Stimulated activated naive B cell treated with anti-CD40 and anti-IgM and Interleukin-4, amounts not matched to agents 10 μg/mL and 1 μg/mL and 100 μg/mL, for 72 hours (primary cell): ENCODE measurements at places on chromosomes 2 and 18.

DNA sequence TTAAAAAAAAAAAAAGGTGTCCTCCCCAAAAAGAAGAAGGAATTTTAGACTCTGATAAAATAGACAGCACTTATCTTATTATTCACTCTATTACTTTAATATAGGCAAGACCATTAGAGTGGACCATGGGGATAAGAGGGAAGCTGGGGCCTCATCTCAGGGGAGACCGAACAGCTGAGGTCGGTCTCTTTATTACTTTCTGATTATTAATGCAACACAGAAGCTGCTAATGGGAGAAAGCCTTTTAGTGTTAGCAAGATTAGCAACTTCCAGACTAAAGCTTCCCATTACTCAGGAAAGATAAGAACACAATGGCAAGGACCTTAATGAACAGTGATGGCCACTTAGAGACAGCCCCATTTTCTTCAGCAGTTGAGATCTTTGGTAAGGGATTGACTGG is 135.5 kb downstream of the TMEFF2 start:
- no peaks in the 10 kb centered on the region for H3K36me3 ChIP-seq
- no peaks in the 10 kb centered on the region for H3K4me1 ChIP-seq
- H3K27me3 ChIP-seq: no peaks in the 10 kb centered on the region
- DNase-seq: no peak
- no peak overlapping the region for H3K4me3 ChIP-seq

GRCh38 chr2:241932899-241933178 is 63.3 kb downstream of the RTP5 start:
- H3K27ac ChIP-seq: no peak overlapping the region
- H3K4me1 ChIP-seq: no peaks in the 10 kb centered on the region

DNA sequence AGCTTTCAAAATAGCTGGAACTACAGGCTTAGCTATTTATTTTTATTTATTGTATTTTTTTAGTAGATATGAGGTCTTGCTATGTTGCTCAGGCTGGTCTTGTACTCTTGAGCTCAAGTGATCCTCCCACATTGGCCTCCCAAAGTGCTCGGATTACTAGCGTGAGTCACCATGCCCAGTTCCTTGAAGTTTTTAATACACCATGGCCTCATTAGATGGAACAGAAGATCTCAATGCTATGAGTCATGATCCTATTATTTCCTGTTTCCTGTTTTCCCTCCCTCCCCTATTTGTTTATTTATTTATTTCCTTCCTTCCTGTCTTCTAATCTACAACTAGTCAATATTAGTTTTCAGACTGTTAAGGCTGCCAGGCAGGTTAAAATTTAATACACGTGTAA is 309.0 kb downstream of the CMPK2 start:
- DNase-seq: no peak
- no peaks in the 10 kb centered on the region for H3K36me3 ChIP-seq
- no peak overlapping the region for H3K4me3 ChIP-seq
- H3K4me1 ChIP-seq: no peaks in the 10 kb centered on the region
- H3K27me3 ChIP-seq: peaks cover 6% of the 10 kb centered on the region

- no peaks in the 10 kb centered on the region for H3K36me3 ChIP-seq
- H3K4me3 ChIP-seq: no peak overlapping the region
- H3K27ac ChIP-seq: no peak overlapping the region
- no peak for DNase-seq
Measured at GRCh38 chr2:155689791-155690190, 642.7 kb downstream of the NR4A2 start.

GRCh38 chr18:63433334-63433866 is 11.1 kb upstream of the VPS4B start:
- no peaks in the 10 kb centered on the region for H3K4me1 ChIP-seq
- no peak for DNase-seq
- H3K36me3 ChIP-seq: no peaks in the 10 kb centered on the region
- H3K4me3 ChIP-seq: no peak overlapping the region

DNA sequence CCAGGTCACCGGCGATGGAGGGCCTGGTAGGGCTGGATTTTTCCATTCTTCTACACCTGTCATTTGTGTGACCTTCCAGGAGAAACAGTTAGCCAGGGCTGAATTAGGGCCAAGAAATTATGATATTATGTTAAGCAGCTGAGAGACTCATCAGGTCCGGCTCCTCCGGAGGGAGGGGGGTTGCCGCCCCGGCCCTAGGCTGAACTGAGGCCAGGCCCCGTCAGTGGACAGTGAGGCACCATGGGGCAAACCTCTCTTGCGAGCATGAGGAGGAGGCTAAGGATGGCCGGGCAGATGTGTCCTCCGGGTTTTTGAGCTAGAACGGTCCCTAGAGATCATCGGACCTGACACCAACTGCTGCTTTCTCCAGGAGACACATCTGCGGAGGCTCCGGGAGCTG is 150.1 kb downstream of the SOX11 start:
- no peak overlapping the region for H3K4me3 ChIP-seq
- no peaks in the 10 kb centered on the region for H3K4me1 ChIP-seq
- no peak overlapping the region for H3K27ac ChIP-seq

DNA sequence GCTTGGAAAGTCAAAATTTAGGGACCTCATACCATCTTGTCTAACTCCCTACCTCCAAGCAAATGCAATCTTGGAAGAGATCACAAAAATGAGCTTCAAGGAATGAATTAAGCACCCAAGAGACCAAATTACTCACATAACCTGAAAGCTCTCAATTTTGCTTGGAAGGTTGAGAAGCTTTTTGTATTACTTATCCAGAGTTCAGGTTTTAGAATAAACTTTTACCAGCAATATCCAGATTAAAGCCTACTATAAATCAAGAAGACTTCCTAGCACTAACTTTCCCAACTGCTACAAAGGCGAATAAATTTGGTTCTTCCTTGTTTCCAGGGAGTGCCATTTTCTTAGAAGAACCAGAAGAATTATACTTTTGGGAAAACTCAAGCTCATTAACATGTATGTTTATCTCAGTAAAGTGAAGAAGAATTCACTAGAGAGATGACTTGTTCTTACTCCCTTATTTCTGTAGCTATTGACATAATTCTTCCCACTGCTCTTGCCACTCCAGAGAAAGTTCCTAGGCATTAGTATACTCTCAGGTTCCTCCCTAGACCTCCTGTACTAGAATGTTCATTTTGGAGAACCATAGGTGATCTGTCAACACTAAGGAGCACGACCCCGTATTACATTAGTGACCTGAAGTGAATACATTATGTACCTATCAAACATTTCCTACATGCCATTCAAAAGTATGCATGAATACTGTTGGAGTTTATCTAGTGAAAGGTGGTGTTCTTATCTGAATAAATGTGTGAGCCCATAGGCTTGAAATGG is 18.0 kb upstream of the STPG4 start:
- peaks cover 23% of the 10 kb centered on the region for H3K36me3 ChIP-seq
- H3K4me1 ChIP-seq: peaks cover 31% of the 10 kb centered on the region
- H3K4me3 ChIP-seq: peak overlapping the region; percentile 25

GRCh38 chr2:196589419-196589818 is 50.1 kb upstream of the CCDC150 start:
- DNase-seq: no peak
- H3K36me3 ChIP-seq: no peaks in the 10 kb centered on the region
- peaks cover 70% of the 10 kb centered on the region for H3K27me3 ChIP-seq
- no peak overlapping the region for H3K27ac ChIP-seq

DNA sequence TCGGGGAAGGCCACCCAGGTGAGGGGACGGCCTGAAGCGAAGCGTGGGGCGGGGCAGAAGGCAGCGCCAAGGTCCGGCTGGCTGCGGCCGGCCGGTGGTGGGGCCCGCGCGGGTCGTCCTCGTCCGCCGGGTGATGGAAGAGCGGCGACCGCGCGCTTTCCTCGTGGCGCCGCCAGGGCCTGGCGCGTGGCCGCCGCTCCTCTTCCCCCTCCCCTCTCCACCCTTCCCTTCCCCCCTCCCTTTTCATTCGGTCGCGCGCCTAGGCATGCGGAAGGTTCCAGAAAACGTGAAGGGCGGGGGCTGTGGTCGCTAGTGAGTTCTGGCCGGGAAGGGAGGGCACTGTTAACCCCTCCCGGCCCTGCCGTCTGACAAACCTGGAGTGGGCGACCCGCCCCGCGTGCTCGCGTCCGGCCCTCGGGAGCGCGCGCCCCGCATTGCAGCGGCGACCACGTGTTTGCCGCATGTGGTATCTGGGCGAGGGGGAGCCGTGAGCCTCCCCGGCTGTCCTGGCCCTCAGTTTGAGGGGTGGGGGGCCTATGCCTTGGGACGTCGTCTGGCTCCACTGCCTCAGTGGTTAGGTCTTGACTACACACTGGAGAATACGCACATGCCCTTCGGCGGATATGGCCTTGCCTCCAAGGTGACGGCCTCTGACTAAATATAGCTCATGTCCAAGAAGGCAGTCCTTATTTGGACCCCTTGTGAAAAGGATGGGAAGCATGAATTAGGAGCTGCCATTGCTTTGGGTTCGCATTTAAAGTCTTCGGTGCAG is 579 bp downstream of the MAT2A start:
- peak overlapping the region; percentile 98 for H3K27ac ChIP-seq
- no peaks in the 10 kb centered on the region for H3K27me3 ChIP-seq

DNA sequence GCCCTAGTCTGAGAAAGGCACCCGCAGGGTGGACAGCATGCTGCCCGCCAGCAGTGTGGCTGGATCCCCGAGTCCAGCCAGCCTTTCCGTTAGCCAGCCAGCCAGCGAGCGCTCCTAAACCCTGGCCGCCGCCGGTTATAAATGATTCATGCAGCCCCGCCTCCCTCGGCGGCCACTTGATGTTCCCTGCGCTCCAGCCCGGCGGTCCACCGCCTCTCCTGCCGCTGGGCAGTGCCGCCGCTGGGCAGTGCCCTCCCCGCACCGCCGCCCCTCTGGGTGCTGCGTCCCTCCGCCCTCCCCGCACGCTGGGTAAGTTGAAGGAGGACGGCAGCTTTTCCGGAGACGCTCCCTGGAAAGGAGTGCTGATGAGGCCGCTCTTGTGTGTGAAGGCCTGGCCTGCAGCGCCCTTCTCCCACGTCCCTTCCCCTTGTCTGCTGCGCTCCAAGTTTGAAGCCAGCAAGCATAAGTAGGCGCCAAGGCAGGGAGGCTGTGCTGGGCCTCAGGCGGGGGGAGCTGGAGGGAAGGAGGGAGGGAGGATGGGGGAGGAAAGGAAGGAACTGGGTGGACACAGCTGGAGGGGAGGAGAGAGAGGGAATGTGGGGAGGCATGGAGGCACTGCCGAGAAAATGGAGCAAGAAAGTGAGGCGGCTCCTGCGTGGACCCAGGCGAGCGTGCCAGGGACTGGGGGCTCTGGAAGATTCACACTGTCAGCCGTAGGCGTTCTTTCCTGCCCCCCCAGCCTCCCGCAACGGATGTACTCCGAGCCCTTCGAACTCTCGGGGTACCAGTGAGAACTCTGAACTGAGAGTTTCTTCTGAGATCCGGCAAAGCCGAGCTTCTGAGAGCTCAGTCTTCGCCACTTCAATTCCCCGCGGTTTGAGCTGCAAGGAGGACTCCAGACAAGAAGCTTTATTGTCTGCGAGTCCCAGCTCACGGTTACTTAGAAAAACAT is 131.9 kb downstream of the GLI2 start:
- peaks cover 43% of the 10 kb centered on the region for H3K27me3 ChIP-seq
- H3K4me3 ChIP-seq: no peak overlapping the region
- H3K27ac ChIP-seq: no peak overlapping the region

GRCh38 chr18:51038110-51038509 is 8.1 kb downstream of the SMAD4 start:
- H3K27ac ChIP-seq: peak overlapping the region; percentile 75
- DNase-seq: no peak
- H3K4me3 ChIP-seq: no peak overlapping the region
- H3K4me1 ChIP-seq: peaks cover 83% of the 10 kb centered on the region

DNA sequence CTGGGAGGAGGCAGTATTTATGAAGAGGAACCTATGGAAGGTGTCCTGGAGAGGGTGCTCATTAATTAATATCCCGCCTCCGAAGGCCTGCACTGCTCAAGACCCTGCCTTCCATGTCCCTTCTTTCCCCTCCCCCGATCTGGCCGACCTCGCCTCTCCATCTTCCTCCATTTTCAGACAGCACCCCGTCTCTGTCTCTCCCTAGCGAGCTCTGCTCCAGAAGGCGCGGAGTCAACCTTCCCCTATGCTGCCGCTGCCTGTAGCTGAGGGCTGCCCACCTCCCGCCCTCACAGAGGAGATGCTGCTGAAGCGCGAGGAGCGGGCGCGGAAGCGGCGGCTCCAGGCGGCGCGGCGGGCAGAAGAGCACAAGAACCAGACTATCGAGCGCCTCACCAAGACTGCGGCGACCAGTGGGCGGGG is 1.1 kb upstream of the WBP1 start:
- H3K27ac ChIP-seq: peak overlapping the region; percentile 100
- peaks cover 40% of the 10 kb centered on the region for H3K4me1 ChIP-seq
- peak overlapping the region; percentile 94 for H3K4me3 ChIP-seq
- H3K27me3 ChIP-seq: no peaks in the 10 kb centered on the region
- peaks cover 44% of the 10 kb centered on the region for H3K36me3 ChIP-seq

DNA sequence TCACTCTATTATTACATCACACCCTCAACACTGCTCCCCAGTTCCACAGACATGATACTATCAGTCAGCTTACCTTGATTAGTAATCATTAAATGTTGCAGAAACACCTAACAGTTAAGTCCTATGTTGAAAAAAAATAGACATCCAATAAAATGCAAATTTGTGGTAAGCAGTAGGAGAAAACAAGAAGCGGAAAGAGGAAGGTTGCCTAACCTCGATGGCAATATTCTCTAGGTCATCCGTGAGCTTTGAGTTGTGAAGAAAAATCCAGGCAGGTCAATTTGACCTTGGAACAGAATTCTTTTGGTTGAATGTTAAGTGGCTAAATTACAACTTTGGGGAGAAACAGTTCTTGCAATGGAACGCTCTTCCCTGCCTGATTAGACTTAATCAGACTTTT is 264.4 kb downstream of the AFF3 start:
- H3K27me3 ChIP-seq: no peaks in the 10 kb centered on the region
- H3K36me3 ChIP-seq: peaks cover 29% of the 10 kb centered on the region
- no peak for DNase-seq
- peaks cover 63% of the 10 kb centered on the region for H3K4me1 ChIP-seq

DNA sequence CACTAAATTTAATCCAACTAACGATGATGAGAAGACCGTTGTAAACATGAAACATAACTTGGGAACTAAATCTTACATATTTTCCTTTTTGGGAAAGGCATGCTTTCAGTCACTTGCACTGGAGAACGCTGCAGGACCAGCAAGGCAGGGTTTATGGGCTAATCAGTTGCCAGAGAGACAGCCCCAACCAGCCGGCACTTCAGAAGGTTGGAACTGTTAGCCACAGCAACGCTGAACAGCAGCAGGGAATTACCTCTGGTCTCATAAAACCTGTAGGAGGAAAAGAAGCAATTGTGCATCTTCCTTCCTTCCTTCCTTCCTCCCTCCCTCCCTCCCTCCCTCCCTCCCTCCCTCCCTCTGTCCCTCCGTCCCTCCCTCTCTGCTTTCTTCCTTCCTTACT is 33.9 kb upstream of the SIX2 start:
- H3K27me3 ChIP-seq: peaks cover 23% of the 10 kb centered on the region
- no peaks in the 10 kb centered on the region for H3K36me3 ChIP-seq
- H3K4me3 ChIP-seq: no peak overlapping the region
- H3K27ac ChIP-seq: no peak overlapping the region
- no peak for DNase-seq
- no peaks in the 10 kb centered on the region for H3K4me1 ChIP-seq
